Hypothalamus (tissue), 51 donors: ENCODE measurements at places on chromosomes 12 and 14.
A peak's percentile ranks its signal among the peaks of the same experiment; 100 is the strongest.

DNA sequence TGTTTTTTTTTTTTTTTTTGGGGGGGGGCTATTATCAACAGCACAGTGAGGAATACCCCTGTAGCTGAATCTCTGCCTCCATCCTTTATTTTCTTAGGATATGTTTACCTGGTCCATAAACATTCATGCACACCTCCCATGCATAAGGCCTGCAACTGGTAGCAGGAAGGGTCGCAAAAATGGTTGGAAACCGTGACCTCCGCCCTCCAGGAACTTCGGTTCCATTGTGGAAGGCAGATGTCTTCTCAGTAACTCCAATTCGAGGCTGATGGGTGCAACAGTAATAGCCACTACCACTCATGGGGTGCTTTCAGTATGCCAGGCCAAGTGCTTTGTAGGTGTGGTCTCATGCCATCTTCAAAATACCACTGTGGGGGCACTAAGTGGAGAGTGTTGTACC is 40.2 kb downstream of the ACACB start:
- DNase-seq = no peak

- no peak for DNase-seq
Measured at GRCh38 chr14:72253503-72253902, 321.3 kb downstream of the RGS6 start.

- DNase-seq = no peak
Measured at GRCh38 chr14:22296088-22296487, 292.9 kb downstream of the DAD1 start.

DNA sequence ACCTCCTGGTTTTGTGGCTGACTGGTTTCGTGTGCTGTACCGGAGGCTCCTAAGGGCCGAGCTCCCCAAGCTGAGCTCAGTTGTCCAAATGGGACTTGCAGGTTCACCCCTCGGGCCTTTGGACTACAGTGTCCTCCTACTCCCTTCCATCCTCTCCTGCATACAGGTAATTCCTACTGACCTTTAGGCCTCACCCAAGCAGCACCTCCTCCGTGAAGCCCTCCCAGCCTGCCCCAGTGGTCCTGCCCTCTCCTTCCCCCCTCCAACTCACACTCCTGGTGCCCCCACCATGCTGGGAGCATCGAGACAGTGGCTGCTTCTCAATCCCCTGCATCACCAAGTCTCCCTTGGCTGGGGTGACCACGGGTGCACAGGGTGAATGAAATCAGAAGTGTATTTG is 27.1 kb upstream of the YY1 start:
- DNase-seq = no peak

DNA sequence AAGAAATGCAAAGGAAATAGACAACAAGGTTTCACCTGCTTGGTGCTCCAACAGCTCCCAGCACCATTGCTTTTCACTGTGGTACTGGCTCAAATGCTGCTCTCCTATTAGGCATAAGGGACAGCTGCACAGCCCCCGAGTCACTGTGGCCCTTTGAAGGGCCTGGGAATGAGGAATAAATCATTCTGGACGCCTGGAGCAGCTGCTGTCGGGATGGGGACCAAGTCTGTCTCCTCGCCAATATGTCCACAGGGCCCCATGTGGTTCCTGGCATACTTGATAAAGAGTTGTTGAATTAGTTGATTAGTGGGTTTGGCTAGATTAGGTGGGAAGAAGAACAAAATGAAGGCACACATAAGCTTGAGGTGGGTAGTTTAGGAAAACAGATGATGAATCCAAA is 13.1 kb upstream of the NGB start:
- DNase-seq = no peak

- DNase-seq = peak; percentile 18
Measured at GRCh38 chr14:50335389-50335788, 23.3 kb downstream of the DMAC2L start.

DNA sequence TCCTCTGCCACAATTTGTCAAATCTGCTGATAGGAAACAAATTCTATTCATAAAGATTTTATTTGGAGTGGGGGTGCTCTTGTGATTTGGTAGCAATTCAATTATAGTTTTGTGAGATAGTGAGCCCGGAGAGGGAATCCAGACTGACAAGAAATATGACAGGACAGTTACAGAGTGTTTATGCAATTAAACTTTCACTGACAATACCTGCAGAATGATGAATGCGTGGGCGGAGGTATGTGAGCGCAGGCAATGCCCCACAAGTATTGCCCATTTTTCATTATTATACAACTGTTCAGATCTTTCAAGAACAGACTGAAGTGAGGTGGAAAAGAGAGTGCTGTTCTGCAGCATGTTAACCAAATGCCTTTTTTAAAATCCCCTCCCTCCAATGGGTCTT is 259.0 kb downstream of the EGLN3 start:
- DNase-seq = no peak

- no peak for DNase-seq
Measured at GRCh38 chr14:71629765-71630492, 302.3 kb upstream of the RGS6 start.

GRCh38 chr12:103930034-103930786 is at the start of gene HSP90B1:
Gene HSP90B1, plus strand, starts transcription at chr12:103930410. Its CDS starts 106 bp downstream, at chr12:103930516.
- DNase-seq = peak; percentile 96

DNA sequence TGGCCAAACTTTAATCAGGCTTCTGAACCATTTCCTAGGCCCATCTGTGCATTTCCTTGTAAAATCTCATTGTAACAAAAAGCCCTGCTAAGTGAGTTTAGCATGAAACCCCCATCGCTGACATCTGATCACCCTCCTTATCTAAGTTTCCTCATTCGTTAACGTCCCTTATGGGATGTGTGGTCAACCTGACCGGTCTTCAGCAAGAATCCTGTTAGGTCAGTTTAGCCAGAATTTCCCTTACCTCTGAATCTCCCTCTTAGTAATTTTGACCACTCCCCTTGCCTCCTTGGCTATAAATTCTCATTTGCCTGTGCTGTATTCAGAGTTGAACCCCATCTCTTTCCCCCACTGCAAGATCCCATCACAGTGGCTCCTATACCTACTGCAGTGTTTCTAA is 239.3 kb downstream of the RMST start:
- DNase-seq = no peak

GRCh38 chr12:69610126-69610525 is 581 bp downstream of the LRRC10 start:
- no peak for DNase-seq

DNA sequence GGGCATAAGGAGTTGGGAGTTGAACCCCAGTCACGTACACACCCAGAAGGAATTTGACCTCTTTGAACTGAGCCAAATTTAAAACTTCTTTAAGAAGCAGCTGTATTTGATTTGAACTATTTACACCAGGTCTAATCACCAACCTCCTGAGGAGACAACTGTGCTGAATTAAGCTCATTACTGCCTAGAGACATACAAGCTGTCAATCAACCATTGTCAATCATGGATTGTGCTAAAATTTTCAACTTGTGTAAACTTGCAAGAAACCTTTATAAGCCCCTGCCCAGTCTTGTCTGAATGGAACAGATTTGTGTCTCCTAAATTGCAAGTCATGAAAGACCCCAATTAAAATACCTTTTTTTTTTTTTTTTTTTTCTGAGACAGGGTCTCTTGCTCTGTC is 44.3 kb upstream of the RESF1 start:
- DNase-seq = no peak

GRCh38 chr14:81396113-81396512 is 4.0 kb downstream of the STON2 start:
- DNase-seq = no peak

DNA sequence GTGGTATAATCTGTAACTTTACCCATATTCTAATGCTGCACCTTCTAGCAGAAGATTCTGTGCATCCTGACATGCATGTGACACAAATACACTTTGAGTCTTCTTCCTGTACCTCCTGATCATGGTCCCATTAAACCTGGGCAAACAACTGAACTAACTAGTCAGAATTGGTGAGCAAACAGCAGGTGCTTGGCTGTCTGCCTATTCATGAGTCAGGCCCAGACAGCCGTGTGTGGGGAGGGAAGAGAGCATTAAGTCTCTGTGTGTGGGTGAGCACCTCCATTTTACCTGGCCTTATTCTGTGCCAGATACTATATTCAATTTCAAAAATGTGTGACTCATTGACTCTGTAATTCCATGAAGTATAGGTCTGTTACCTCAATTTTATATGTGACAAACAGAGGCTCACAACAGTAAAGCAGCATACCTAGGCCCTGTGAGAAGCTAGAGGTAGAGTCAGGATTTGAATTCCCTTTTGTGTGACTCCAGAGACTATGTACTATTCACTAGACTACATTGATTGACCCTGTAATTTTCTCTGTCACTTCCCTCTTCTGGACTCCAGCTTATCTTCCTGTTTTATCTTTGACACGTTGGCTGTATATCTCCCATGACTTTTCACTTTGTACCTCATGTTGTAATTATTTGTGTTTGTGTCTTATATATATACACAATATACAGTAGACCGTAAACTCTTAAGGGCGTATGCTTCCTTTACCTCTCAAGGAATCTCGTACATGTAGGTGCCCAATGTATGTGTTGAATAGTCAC is 32.2 kb downstream of the SUSD6 start:
- DNase-seq = no peak

DNA sequence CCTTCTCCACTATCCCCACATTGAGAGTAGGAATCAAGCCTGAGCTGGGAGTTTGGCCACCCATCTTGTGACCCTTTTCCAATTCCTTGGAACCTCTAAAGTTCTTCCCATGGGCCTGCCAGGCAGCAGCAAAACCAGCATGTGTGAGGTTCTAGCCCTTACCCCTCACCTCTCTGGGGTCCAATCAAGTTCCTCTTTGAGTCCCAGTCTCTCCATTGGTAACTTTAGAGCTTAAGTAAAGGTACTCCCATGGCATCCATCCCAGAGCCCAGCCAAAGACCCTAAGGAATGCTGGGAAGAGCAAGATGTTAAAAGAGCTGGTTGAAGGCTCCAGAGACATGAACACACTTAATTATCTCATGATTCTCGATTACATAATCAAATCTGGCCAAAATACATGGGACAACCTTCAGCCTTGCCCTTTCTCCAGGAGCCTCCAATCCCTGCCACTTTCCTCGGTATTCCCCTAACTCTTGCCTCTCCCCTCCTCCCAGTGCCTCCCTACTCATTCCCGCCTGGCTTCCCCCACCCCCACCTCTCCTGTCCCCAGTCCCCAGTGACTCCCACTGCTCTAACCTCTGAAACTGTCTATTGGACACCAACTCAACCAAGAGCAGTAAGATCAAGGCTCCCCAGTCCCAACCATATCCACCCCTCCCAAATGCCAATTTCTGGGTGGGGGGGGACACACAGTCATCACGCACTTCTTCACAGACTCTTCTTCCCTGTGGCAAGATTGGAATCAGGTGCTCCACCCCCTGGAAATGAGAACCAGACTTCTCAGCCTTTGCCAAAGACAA is 4.8 kb upstream of the TNS2 start:
- DNase-seq = no peak

- no peak for DNase-seq
Measured at GRCh38 chr12:113290506-113290905, 44.4 kb downstream of the SLC8B1 start.

GRCh38 chr14:67986131-67986841 is 166.7 kb downstream of the RAD51B start:
- no peak for DNase-seq

DNA sequence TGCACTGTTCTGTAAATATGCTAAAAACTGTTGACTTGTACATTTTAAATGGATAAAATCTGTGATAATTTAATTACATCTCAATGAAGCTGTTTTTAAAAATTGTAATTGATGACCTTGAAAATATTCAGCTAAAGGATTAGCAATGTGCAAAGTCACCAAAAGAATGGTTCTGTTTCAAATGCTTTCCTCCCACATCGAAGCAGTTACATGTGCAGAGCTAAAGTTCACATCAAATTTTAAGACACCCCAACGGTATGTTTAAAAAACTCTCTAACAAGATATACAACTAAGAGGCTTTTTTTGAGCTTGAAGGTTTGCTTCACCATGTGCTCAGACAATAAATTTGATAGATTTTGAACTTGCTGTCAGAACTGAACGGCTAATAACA is 114.6 kb upstream of the KRAS start:
- DNase-seq = no peak
